ENCODE measurements at places on chromosomes 3 and 15.

- no peak for DNase-seq
Measured at GRCh38 chr3:126518779-126519177, 1.2 kb upstream of the UROC1 start.

DNA sequence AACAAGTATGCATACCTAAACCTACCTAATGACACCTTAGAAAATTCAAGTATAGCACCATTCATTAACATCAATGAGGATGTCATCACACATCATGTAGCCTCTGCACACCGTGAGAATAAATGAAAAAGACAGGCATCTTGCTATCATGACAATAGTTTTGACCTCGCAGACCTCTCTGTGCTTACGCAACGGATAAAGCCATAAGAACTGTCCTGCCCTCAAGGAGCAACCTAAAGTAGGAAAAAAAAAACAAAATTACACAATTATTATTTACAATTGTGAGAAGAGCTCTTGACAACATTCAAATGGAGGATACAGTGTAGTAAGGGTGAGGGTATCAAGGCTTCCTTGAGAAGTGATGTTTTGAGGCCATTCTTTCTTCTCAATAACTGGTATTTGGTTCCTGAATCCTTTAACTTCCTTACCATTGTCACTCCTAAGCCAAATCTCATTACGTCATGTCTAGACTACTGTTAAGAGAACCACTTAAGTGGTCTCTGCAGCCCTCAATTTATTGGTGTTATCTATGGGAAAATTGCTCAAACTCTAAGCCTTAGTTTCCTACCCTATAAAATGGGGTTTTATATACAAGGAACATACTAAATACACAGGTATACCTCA, 7.0 kb upstream of the SETD5 start:
- no peak for DNase-seq

- DNase-seq: no peak
Measured at GRCh38 chr15:77035999-77036471, 34.9 kb downstream of the TSPAN3 start.

GRCh38 chr3:143036557-143036956, 35.2 kb downstream of the U2SURP start:
- no peak for DNase-seq

DNA sequence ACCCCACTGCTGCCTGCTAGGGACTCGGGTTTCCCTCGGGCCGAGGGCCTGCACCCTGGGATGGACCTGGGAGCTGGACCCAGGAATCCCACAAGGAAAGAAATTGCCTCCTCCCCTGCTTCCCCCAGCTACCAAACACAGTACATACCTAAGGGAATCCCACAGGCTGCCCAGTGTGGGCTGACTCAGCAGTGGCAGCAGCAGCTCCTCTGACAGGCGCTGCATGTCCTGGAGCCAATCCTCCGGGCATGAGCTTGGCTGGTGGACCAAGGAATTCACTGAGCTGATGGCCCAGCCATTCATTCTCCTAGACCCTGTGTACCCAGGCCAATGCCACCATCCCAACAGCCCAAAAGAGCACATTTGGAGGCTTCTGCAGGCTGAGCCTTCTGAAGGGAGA, 9.5 kb upstream of the LTK start:
- DNase-seq: no peak

DNA sequence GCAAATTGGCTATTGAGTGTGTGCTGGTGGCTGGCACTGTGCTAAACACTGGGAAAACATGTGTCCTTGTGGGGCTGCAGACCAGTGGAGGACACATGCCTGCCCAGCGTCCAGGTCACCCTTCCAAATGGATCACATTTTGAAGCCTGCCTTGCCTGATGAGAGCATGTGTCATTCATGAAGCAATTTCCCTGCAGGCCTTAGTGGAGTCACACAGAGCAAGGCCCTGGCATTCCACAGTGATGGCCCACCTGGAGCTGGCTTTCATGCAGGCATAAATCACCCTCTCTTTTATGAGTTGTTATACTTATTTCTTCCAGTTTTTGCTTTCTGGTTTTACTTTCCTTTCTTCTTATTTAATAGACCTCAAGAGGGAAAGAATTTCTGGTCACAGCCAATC, 219.5 kb downstream of the EPHB1 start:
- DNase-seq: no peak

- no peak for DNase-seq
Measured at GRCh38 chr3:138569090-138569489, 25.0 kb downstream of the CEP70 start.
